ENCODE measurements at places on chromosomes 11 and 22.

- DNase-seq = peak; percentile 95
Observed at GRCh38 chr11:28566339-28567089, 458.3 kb downstream of the METTL15 start.

DNA sequence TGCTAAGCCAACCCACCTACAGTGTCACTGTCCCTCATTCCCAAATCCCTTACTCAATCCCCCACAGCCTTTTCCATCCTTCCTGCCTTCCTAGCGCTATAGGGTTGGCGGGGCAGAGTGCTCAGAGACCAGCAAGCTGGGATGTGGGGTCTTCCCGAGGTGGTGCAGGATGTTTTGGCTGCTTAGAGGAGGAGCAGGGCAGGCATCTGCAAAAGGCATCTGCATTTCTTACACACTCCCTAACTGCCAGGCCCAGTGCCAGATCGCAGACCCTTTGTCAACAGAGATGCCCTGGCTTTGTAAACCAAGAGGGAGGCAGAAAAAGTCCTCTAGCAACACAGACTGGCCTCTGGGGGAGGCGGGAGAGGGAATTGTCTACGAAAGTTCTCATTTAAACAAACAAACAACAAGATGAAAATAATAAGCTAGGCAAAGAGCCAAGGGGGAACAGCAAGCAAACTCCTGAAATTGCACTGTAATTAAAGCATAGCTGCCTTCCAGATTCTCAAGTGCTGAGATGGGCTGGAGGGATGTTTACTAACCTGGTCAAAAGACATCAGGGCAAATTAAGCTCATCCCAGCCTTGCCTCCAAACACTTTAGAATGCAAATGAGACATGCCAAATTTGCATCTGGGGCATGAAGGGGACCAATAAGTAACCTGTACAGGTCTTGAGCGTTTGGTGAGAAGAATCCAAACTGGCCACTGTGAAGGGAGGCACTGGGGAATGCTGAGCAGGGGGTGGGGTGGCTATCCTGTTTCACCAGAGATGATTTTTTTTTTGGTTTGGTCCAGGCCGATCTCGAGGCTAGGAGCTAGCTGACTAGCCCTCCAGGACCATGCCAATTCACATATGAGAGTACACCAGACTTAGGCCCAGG is 38.1 kb upstream of the ADA2 start:
- no peak for DNase-seq

DNA sequence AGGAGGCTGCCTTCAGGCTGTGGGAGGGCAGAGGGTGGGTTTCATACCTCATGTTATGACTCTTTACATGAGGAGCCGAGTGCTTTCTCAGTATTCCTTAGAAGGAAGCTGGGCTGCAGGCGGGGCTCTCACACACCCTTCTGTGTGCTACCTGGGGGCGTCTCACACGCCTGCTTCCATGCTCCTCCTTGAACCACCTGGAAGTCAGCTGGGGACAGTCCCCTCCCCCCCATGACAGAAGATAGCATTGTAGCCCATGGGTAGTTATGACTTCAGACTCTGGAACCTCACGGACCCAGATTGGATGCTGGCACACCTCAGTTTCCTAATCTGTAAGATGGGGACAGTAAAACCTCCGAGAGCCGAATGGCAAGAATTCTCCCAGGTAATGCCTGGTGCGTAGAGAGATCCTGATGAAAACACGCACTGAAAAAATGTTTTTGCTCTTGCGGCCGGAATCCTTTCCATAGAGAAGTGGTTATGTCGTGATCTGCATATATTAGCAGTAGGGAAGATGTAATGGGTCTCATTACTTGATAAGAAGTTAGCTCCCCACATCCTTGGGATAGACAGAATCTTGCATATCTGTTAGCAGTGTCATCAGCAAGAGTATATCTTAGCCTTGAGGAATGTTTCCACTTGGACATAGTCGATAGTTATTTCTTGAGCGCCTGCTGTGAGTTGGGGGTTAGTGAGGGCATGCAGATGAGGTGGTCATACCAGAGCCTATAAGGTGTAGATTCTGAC is 4.9 kb downstream of the DAGLA start:
- peak; percentile 51 for DNase-seq

- DNase-seq = no peak
Observed at GRCh38 chr11:32307913-32308312, 127.4 kb downstream of the WT1 start.

DNA sequence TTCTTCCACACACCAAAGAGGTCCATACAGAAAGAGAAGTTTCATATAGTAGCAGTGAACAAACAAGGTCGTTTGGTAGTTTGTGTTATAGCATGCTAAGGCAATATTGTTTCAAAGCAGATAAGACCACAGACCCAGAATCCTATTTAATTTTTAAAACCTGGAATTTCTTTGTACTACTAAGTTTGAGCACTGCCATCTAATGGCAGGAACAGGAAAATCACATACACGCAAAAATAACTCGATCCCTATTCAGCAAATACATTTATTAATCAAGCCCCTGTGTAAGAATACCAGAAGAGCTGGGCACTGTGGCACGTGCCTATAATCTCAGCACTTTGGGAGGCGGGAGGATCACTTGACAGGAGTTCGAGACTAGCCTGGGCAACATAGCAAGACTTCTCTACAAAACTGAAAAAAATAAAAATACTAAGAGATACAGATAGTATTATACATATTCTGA is 2.9 kb upstream of the BTBD10 start:
- peak; percentile 74 for DNase-seq

- peak; percentile 33 for DNase-seq
Observed at GRCh38 chr11:69297787-69298266, 3.9 kb downstream of the MYEOV start.

DNA sequence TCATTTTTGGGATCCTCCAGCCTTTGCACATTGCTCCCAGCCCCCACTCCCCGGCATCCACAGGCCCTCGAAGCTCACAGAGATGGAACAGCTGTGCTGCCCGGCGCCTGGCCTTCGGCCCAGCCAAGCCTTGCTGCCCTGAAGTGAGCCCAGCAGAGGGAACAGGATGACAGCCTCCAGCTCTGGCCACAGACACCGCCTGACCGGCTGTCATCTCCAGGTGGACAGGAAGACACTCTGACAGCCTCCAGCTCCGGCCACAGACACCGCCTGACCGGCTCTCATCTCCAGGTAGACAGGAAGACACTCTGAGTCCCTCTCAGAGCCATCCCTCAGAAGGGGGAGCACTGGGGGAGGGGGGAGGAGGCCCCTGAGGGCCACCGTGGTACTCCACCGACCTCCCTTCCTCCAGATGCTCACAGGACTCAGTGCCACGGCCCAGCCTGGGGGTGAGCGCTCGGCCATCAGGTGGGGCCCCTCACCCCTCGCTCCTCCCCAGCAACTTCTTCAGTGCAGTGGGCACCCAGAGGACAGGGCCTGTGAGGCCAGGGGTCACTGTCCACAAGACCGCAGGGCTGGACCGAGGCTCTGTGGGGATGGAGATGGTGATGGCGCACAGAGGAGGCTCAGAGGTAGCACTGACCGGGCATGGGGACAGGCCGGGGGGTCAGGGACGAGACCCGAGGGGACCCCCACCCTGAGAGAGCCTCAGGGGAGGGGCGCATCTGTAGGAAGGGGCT is 58.6 kb downstream of the BRD1 start:
- peak; percentile 62 for DNase-seq

- peak; percentile 21 for DNase-seq
Observed at GRCh38 chr11:134592391-134592990, 180.4 kb upstream of the B3GAT1 start.

GRCh38 chr22:25749420-25750169 is 7.6 kb downstream of the MYO18B start:
- DNase-seq = no peak

DNA sequence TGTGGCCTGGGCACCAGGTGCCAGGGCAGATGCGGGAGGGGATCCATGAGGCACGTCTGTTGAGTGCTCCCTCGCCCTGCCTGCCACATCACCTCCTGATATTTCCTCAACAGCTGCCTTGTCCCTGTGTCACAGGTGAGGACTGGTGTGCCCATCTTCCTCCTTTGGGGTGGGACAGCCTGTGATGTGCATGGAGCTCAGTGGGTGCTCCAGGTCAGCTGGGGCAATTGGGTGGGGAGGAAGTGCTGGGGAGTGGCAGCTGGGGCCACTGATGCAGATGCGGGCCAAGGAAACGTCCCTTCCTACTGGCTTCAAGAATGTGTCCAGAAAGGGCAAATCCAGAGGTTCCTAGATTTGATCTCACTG is 83.6 kb downstream of the MORC2 start:
- DNase-seq = no peak

GRCh38 chr11:12556155-12556554 is 118.1 kb upstream of the TEAD1 start:
- DNase-seq = peak; percentile 42

Measured in choroid plexus epithelial cell (primary cell).